ENCODE measurements at places on chromosomes 11 and 22.

GRCh38 chr11:100575860-100576717, 111.0 kb upstream of the ARHGAP42 start:
- no peak for DNase-seq

GRCh38 chr22:40694411-40694810, 15.1 kb downstream of the MCHR1 start:
- no peak for DNase-seq

GRCh38 chr11:7020183-7020917, at the start of the genes NLRP14 and ZNF214:
TSS of gene NLRP14 (plus strand) at chr11:7020479. CDS start at chr11:7038587, 18,108 bp downstream.
TSS of gene ZNF214 (minus strand) at chr11:7020346. CDS start at chr11:7002835, 17,511 bp downstream.
- DNase-seq = peak; percentile 94

GRCh38 chr11:86180423-86180822, 64.1 kb upstream of the EED start:
- DNase-seq = no peak

- DNase-seq = no peak
These were observed 933 bp upstream of the DLAT start for GRCh38 chr11:112024178-112024772.

DNA sequence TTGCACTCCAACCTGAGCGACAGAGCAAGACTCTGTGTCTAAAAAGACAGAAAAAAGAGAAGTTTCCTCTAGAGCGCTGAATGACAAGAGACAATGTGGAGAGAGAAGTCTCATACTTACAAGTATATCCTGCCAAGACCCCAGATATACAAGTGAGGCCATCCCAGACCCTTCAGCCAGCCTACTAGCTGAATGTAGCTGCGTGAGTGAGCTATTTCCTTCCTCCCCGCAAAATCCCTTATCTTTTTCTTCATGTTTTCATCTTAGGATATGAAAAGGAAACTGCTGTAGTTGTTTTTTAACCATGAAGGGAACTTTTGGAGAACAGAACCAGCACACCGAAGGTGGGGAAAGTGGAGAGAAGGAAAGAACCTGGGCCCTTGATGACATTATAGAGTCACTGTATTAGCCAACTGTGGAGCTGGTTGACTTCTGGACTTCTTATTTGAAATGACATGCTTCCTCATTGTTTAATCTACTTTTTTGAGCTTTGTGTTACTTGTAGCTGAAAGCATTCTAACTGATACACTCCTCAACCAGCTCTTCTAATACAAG, 4.4 kb upstream of the DDX17 start:
- no peak for DNase-seq

- peak; percentile 42 for DNase-seq
These were observed 34.7 kb downstream of the CCDC83 start for GRCh38 chr11:85889676-85890579.

DNA sequence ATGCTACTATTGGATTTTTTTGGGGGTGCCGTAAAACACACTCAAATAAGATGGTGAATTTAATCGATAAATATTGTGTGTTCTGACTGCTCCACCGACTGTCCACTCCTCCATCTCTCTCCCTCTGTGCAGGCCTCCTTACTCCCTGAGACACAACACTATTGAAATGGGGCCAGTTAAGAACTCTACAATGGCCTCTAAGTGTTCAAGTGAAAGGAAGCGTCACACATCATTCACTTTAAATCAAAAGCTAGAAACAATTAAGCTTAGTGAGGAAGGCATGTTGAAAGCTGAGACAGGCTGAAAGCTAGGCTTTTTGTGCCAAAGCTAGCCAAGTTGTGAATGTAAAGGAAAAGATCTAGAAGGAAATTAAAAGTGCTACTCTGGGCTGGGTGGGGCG, 156.7 kb downstream of the CTTN start:
- no peak for DNase-seq

- DNase-seq = peak; percentile 87
These were observed 108.6 kb downstream of the KCNQ1OT1 start for GRCh38 chr11:2590965-2591754.

- DNase-seq = no peak
These were observed 33.1 kb upstream of the SPON1 start for GRCh38 chr11:13929395-13929891.

DNA sequence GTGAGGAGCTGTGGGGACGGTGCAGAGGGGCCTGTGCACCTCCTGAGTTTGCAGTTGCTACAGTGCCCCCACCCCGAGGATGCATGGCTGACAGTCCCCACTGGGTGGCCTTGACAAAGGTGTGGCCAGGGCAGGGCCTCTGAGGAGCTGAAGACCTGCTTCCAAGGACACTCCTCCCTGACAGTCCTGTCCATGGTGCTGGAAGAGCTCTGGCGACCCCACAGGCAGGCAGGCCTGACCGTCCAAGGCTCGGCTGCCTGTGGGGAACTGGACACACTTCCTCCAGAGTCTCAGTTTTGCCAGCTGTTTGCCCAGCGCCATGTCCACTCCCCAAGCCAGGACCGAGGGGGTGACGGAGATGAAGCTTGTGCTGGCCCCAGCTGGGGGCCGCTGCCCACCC, 32.7 kb downstream of the BRSK2 start:
- no peak for DNase-seq

DNA sequence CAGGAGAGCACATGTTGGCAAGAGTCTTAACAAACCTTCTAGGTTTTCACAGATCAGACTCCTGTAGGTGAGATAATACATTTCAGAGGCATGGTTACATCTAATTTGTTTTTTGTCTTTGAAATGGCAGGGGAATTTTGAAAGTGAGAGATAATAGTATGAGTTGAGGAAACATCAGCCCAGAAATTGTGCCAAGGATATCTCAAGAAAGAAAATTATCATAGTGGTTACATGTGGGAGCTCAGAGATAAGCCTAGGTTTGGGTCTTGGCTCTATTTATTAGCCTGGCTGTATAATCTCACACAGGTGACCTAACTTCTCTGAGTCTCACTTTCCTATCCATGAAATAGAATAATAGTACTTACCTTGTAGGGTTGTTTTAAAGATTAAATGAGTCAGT, 443 bp downstream of the BTBD18 start:
- DNase-seq = no peak

All from osteoblast (primary cell).